Stimulated activated CD8-positive, alpha-beta memory T cell treated with anti-CD3 and anti-CD28 coated beads, Interleukin-4, amount 100 ng/mL, for 1 hour (primary cell): ENCODE measurements at places on chromosomes 2 and 18.

GRCh38 chr2:85850451-85850850 is 38.3 kb downstream of the ST3GAL5 start:
- no peak for DNase-seq

DNA sequence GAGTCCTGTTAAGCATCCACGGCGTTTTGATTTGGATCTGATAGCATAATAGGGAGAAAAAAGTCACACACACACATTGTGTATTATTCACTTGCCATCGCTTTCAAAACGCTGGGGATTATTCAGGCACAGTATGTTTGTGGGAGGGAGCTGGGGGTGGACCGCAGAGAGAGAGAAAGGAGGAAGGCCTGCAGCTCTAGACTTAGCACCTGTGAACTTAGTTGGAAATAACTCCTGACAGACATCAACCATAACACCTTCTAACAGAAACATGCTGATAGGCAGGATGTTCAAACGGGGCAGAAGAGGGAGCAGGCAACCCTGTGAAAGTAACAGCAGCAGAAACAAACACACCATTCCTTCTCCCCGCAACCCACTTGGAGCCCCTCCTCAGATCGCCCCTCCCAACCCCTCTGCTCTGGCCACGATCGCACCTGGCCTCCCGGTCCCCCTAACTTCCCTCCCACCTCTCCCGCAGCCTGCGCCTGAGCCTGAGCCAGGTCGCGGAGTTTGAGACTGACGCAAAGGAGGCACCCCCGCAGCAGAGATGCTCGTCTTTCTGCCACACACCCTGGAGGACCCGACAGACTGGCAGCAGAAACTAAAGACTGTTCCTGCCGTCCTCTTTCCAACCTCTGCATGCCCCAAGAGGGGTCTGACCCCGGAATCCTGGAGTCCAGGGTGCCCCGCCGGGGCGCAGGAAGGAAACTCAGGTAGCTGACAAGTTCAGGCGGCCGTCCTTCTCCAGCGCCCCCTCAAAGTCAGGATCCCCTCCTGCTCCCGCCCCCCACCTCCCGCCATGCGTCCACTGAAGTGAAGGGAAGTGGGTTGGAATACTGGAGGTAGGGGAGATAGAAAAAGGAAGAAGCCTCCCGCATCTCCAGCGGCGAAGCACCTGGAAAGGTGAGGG is 738 bp downstream of the CHST9 start:
- DNase-seq, result no peak

DNA sequence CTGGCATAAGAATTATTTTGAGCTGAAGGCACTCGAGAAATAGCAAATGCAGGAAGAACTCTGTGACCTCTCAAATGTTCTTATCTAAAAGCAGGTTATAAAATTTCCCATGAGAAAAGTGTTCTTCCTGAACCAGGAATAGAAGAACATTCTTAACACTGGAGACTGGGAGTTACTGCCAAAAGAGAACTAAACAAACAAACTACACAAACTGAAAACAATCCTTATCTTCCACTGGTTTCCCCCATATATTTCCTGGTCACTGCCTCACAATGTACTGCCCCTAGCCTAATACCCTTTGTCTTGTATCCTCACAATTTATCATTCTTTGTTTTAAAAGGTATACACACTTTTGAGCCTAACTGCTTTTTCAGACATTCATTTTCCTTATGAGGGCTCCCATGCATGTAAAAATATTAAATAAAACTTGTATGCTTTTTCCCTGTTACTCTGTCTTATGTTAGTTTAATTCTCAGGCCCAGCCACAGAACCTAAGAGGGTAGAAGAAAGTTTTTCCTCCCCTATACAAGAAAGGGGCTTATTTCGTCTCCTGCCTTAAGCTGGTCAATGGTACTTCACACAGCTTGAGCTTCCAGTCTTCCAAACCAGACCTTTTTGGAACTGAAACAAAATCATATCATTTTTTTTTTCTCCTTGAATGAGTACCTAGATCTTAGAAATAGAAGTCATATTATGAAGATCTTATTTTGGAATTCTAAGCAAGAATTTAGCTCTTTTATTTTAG is 110.6 kb downstream of the MSTN start:
- DNase-seq, result no peak

GRCh38 chr2:144490017-144490416 is 29.9 kb downstream of the ZEB2 start:
- no peak for DNase-seq

- no peak for DNase-seq
These were observed 337.7 kb downstream of the MEIS1 start for GRCh38 chr2:66772618-66773017.

GRCh38 chr2:33314541-33314940 is 161.9 kb upstream of the RASGRP3 start:
- DNase-seq, result no peak

GRCh38 chr2:9251154-9252001 is 44.8 kb downstream of the ASAP2 start:
- no peak for DNase-seq

- no peak for DNase-seq
These were observed 68.5 kb downstream of the CTIF start for GRCh38 chr18:48607056-48607984.

DNA sequence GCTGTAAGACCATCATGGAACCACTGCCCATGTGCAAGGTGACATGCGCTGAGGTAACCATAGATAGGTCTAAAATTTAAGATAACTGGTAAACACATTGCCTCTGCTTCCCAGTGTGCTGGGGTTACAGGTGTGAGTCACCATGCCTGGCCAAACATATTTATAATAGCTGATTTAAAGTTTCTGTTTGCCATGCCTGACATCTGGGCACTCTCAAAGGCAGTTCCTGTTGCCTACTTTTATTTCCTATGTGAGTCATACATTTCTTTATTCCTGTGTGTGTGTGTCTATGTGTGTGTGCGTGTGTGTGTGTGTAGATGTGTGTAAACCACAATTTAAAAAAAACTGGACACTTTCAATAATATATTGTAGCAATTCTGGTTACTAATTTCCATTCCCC is 415.2 kb upstream of the NETO1 start:
- DNase-seq, result no peak

DNA sequence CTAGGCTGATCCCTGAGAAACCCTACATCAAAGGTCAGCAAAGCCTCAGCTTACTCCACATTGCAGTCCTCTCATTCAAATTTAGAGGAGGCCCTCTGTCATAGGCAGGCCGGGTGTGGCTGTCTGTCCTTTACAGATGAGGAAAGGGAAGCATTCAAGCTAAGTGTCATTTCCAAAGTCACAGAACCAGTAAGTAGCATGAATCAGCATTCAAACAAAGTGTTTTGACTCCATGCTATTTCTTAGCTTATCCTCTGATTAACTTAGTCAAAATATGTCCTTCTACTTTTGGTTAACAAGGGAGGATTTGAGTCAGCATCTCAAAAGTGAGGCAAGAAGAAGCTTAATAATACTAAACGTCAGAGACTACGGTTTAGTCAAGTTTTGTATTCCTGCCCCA is 409.0 kb upstream of the POU3F3 start:
- DNase-seq, result no peak

DNA sequence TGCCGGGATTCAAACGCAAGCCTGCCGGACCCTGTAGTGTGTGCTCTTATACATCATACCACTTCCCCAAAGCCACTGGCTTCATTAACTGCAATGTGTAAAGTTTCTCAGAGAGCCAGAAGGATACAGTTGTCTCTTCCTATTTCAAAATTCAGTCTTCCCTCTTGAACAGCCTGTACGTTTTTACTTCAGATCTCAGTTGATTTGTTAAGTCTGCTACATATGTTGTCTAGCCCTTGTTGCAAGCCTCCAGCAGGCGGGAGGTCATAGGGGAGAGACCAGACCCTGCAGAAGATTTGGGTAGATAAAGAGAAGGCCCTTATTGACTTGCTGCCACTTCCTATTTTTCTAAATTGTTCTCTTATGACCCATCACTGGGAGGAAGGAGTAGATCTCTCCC is 56.2 kb downstream of the ARHGEF33 start:
- no peak for DNase-seq

- DNase-seq, result no peak
These were observed 84.8 kb downstream of the CCBE1 start for GRCh38 chr18:59612381-59612780.

- no peak for DNase-seq
These were observed 35.5 kb upstream of the RPL37A start for GRCh38 chr2:216463148-216463547.

GRCh38 chr2:201208563-201209252 is 25.8 kb downstream of the CASP10 start:
- DNase-seq, result no peak

- DNase-seq, result no peak
These were observed 128.6 kb upstream of the NYAP2 start for GRCh38 chr2:225270861-225271260.

- peak; percentile 64 for DNase-seq
These were observed 61.7 kb downstream of the ZCCHC2 start for GRCh38 chr18:62584241-62585120.

DNA sequence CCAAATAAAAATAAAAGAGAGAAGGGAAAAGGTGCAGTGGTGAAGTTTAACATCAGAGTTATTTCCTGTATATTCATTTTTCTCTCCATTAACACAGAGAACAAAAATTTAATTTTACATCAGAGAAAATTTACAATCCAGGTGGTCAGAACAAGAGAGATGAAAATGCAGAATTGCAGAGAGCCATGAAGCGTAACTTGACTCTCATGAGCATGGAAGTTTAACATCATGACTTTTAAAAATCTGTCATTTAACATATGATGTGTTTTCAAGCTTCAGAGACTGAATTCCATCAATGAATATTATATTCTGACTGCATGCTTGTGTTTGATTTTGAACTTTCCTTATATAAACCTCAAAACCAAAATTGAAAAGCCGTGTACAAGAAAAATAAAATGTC is 79.3 kb upstream of the ZNF397 start:
- DNase-seq, result no peak

DNA sequence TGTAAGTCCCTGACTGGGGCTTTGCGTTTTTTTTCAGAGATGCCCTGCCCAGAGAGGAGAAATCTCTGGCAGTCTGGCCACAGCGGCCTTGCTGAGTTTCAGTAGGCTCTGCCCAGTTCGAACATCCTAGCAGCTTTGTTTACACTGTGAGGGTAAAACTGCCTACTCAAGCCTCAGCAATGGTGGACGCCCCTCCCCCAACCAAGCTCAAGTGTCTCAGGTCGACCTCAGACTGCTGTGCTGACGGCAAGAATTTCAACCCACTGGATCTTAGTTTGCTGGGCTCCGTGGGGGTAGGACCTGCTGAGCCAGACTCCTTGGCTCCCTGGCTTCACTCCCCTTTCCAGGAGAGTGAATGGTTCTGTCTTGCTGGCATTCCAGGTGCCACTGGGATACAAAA is 31.7 kb downstream of the L3MBTL4 start:
- no peak for DNase-seq

- DNase-seq, result no peak
These were observed 357.1 kb downstream of the NRXN1 start for GRCh38 chr2:50674876-50675275.

DNA sequence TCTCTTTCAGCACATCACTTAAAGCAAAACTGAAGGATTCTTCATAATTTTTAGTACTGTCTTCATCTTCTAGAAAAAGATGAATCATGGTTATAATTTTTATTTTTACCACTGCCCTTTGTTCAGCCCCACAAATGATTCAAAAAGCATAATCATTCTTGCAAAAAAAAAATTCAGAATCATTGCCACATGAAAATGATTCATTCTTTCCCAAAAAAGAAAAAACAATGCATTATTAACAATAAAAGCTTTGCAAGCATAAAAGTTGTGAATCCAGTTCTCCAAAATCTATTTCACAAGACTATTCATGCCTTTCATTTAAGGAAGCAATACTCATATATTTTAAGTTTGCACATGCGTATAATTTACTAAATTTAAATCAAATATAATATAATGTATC is 204.8 kb downstream of the RBM43 start:
- DNase-seq, result no peak

GRCh38 chr2:115369400-115369799 is 927.0 kb downstream of the DPP10 start:
- no peak for DNase-seq

DNA sequence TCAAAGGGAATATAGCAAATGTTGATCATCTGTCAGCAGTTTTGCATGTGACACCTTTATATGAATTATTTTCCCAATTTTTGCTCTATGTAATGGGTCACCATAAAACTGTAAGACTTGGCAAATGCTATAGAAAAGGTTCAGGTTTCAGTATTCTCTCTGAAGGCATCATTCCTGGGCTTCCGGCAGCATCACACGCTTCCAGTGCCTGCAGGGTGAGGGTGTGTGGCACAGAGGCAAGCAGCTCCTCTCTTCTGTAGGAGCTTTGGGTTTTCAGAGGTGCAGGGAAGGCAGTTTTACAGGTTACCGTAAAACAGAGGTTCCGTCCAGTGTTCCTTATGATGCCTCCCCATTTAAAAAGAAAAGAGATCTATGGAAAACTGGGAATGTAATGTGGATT is 18.8 kb downstream of the COA5 start:
- no peak for DNase-seq

DNA sequence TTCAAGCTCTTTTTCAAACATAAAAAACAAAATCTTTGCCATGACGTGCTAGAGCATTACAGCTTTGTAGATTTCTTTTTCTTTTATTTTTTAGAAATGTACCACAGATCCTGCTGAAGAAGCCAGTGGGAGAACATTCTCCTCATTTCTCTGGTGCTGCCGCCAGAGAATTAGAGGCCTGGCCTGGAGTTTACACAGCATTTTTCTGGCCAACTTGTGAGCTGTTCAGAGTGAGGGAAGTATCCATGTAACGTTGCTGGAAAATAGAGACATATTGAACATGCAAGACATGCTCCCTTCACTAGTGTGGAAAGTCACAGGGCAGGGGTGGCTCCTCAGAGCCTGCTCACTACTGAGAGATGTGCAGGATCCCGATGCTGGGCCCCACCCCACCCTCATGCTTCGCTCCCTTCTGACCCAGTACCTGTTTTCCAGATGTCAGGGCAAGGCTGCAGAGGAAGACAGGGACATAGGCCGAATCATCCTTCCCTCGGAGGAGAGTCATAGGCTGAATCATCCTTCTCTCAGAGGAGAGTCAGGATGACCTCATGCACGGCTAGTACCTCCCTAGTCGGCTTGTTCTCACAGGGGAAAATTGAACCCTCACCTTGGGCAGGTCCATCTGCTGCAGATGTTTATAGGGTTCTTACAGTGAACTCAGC is 298.5 kb downstream of the INSIG2 start:
- DNase-seq, result no peak

DNA sequence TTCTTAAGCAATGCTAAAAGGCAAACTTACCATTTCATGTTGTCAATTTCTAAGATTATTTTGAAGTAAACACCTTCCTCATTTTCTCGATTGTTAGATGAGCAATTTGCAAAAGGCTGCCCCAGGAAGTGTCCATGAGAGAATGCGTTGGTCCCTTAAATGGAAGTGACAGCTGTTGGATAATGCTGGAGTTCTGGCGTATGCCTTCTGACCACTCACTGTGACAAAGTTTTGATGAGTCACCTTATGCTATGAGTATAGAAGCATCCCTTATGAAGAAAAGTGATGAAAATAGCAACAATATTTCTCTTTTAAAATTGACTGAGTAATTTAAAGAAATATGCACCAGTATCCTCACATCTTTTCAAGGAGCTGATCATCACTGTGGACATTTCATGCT is 1497.5 kb downstream of the DPP10 start:
- no peak for DNase-seq

- no peak for DNase-seq
These were observed 654.9 kb downstream of the ADCYAP1 start for GRCh38 chr18:1559563-1559962.

GRCh38 chr2:169362118-169362893 is at the start of gene LRP2:
Gene LRP2, minus strand, starts transcription at chr2:169362534. Its CDS starts 135 bp downstream, at chr2:169362399.
- no peak for DNase-seq
